ENCODE measurements at places on chromosomes 3 and 15. TPM values are rescaled to one million over a fixed set of nuclear protein-coding genes. Genes with fewer than 3 reads are reported as not detected.

FOXB1 gene
- polyA plus RNA-seq: not detected

SAMD7 gene
- not detected for polyA plus RNA-seq

RASL12 gene
- 0.19 TPM for polyA plus RNA-seq

NLGN1 gene
- 1.1 TPM for polyA plus RNA-seq

CPLX3 gene
- polyA plus RNA-seq: not detected

GOLGA6A gene
- not detected for polyA plus RNA-seq

TGM4 gene
- polyA plus RNA-seq: 0.10 TPM

FETUB gene
- not detected for polyA plus RNA-seq

THAP10 gene
- polyA plus RNA-seq: 2.8 TPM

TGM5 gene
- polyA plus RNA-seq: not detected

ARHGEF26 gene
- polyA plus RNA-seq: 2.3 TPM

TMOD2 gene
- 1.7 TPM for polyA plus RNA-seq

DLEC1 gene
- polyA plus RNA-seq: 0.03 TPM

RTP1 gene
- not detected for polyA plus RNA-seq

CAPN3 gene
- polyA plus RNA-seq: 1.1 TPM

FEZF2 gene
- not detected for polyA plus RNA-seq

RMDN3 gene
- 23.4 TPM for polyA plus RNA-seq

TLR9 gene
- not detected for polyA plus RNA-seq

SLC27A2 gene
- polyA plus RNA-seq: not detected

MCF2L2 gene
- 0.17 TPM for polyA plus RNA-seq

DUOXA2 gene
- polyA plus RNA-seq: not detected

FSD2 gene
- polyA plus RNA-seq: not detected

FBXO22 gene
- polyA plus RNA-seq: 22.4 TPM

ANXA2 gene
- 7,454 TPM for polyA plus RNA-seq

IQCF5 gene
- polyA plus RNA-seq: not detected

TADA3 gene
- polyA plus RNA-seq: 69.7 TPM

GRAMD2A gene
- polyA plus RNA-seq: not detected

RHCG gene
- not detected for polyA plus RNA-seq

OSBPL10 gene
- polyA plus RNA-seq: 10.1 TPM

ALS2CL gene
- polyA plus RNA-seq: 4.6 TPM

GHSR gene
- polyA plus RNA-seq: not detected

MNS1 gene
- 0.62 TPM for polyA plus RNA-seq

KBTBD8 gene
- polyA plus RNA-seq: 1.8 TPM

SMARCC1 gene
- polyA plus RNA-seq: 18.6 TPM

NRROS gene
- polyA plus RNA-seq: 0.10 TPM

TTC21A gene
- 1.8 TPM for polyA plus RNA-seq

CHCHD4 gene
- polyA plus RNA-seq: 7.4 TPM

Measured in IMR-90 (cell line).